ENCODE measurements at places on chromosomes 1 and 21. TPM values are rescaled to one million over a fixed set of nuclear protein-coding genes. Genes with fewer than 3 reads are reported as not detected.

Gene PPIH
- total RNA-seq = 29.2 TPM

Gene GIPC2
- total RNA-seq = 4.2 TPM

Gene OR10J1
- total RNA-seq = not detected

Gene BRDT
- not detected for total RNA-seq

Gene GPR25
- total RNA-seq = not detected

Gene LIN28A
- total RNA-seq = not detected

DNA sequence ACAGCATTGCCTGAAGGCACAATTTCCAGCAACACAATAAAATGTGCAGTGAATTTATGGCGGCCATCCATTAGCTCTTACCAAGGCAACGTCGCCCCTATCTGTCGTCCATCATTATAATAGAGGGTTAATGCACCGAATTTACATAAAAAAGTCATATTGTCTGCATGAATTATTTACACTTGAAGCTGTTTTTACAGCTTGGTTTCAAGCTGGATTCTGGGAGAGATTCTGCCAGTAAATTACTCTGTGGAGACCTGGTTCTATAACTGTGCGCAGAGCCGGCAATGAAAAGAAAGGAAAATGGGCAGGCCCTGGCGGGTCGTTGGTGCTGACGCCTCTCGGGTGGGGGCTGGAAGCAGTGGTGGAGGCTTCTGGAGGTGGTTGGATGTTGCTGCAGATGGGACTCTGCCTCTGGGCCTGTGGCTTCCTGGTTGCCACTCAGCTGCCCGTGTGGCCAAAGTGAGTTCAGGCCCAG is 48.9 kb upstream of the POU3F1 start:
- no peak for DNase-seq

- DNase-seq = no peak
These were observed 734 bp upstream of the C1orf210 start for GRCh38 chr1:43286115-43286514.

DNA sequence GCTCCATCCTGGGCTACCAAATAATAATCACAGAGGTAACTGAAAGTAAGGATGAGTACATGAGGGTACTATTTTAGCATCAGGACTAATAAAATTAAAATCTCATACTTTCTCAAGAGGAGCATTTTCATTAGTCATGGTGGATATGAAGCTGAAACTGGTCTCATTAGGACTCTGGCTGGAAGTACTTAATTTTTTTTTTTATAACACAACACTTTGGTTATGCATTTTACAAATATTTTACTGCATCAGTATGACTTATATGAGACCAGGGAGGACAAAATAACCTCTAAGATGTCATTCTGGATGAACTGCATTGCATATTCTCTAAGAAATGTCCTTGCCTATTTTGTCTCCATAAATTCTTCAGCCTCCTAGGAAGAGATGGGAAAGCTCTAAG is 290.9 kb downstream of the HLX start:
- DNase-seq = no peak

- no peak for DNase-seq
These were observed 36.7 kb upstream of the DMBX1 start for GRCh38 chr1:46452931-46453325.

GRCh38 chr1:230896779-230897178 is 28.5 kb upstream of the C1orf198 start:
- no peak for DNase-seq

- no peak for DNase-seq
These were observed 18.9 kb upstream of the IL20 start for GRCh38 chr1:206846487-206846886.

DNA sequence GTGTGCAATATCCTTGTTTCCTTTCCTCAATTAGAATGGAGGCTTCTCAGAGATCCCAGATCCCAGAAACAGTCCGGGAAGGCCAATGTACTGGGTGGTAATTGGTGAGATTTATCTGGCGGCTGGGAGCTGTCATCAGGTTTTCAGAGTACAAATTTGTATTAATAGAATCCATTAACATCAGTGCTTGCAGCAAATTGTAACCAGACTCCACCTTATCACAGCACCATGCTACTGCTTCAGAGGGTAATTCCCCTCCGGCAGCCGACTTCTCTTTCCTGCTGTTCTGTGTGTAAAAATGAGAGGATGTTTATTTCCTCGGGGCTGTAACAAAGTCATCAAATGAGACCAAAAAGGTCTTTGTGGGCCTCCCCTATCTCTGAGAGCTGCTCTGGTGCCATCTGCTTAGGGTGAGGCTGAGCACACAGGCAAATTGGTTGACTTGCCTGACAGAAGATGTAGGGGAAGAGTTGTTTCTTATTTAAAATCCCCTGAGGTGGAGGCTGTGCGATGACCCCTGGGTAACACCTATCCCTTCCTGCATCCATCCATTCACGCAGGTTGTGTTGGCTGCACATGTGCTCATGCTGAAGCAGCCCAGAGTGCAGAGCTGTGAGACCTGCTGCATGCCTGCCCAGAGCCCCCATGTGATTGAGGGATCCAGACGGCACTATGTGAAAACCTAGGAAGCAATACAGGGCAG is 19.2 kb downstream of the NFASC start:
- DNase-seq = no peak

GRCh38 chr21:15679630-15680029 is 50.2 kb upstream of the USP25 start:
- no peak for DNase-seq

- DNase-seq = no peak
These were observed 12.2 kb downstream of the CRABP2 start for GRCh38 chr1:156692925-156693847.

DNA sequence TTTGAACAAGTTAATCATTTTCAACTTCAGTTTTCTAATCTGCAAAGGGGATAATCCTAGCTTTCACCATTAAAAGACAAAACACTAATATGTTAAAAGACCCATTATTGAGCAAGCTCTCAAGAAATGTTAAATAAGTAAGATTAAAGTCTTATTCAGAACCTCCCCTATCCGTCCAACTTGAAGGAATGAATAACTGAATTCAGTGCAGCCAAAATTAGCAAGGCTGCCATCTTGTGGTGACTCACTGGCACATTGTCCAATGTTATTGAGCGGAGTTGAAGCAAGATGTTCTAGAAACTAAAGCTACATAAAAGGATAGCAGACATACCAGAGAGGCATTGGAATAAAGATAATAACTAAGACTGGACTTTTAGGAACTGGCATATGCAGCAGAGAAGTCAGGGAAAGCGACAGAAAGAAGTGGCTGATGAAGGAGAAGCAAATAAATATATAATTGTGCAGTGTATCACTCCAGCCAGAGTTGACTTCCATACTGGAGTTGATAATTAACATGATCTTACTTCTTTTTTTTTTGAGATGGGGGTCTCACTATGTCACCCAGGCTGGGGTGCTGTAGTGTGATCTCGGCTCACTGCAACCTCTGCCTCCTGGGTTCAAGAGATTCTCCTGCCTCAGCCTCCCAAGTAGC is 8.2 kb upstream of the CAP1 start:
- no peak for DNase-seq

DNA sequence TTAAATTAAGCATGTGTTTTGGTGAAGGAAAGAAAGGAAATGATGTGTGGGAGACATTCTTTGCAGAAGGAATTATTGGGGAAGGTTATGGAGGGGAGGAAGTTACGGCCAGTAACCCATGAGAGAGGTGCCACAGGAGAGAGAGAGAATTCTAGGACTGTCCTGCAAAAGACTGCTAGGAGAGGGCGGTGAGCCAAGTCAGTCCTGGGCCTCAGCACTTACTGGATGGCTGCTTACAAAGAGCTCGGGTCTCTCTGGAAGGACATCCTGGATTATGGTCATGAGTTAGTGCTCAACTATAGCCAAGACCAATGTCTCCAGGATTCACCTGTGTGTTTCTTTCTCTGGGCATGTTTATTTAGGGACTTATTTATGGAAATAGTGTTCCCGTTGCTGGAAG is 74.4 kb upstream of the HSD17B7 start:
- no peak for DNase-seq

DNA sequence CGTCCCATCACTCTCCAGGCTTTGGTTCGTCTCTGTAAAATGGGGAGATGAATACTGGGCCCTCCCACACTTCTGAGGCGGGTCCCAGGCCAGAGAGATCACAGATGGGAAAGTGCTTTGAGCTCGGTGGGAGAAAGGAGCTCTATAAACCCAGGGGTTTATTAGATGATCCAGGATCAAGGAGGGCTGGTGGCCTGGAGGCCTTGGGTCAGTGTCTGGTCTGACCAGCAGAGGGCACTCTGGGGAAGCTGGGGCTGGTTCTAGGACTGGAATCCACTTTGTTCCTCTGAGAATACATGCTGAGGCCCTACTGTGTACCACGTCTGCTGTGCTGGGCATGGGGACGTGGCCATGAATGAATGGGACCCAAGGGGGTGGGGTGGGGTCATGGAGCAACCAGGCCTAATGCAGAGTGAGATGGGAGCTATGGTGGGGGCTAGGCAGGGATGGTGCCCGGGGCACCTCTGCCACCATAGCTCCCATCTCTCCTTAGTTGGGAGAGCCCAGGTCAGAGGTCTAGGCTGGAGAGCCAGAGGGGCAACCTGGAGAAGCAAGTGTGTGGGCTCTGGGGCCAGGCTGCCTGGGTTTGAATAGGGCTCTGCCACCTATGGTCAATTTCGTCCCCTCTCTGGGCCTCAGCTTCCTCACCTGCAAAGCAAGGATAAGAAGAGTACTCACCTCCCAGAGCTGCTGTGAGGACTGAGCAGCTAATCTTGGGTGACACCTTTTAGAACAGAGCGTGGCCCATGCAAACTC is 9.0 kb upstream of the FAM131C start:
- no peak for DNase-seq

GRCh38 chr1:53048960-53049573 is 12.9 kb upstream of the PODN start:
- no peak for DNase-seq

GRCh38 chr1:48683839-48684238 is 92.9 kb downstream of the BEND5 start:
- DNase-seq = no peak

DNA sequence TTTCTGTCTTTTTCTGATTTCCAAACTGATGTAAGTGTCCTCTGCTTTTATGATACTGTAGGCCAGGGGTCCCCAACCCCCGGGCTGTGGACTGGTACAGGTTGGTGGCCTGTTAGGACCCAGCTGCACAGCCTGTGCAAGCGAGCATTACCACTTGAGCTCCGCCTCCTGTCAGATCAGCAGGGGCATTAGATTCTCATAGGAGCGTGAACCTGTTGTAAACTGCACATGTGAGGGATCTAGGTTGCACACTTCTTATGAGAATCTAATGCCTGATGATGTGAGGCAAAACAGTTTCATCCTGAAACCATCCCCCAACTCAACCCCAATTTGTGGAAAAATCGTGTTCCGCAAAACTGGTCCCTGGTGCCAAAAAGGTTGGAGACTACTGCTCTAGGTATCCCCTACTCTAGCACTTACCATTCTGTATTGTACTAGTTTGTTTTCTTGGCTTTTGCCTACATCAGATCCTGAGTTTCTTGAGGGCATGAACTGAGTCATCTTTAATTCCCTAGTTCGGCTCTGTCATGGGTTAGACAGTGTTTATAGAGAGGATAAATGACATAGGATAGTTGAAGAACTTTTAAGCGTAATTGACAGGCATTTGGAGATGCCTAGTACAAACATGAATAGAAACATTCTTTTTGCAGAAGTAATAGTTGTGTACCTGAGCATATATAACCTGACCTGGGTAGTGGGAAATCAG is 4.1 kb downstream of the ABCD3 start:
- DNase-seq = no peak

DNA sequence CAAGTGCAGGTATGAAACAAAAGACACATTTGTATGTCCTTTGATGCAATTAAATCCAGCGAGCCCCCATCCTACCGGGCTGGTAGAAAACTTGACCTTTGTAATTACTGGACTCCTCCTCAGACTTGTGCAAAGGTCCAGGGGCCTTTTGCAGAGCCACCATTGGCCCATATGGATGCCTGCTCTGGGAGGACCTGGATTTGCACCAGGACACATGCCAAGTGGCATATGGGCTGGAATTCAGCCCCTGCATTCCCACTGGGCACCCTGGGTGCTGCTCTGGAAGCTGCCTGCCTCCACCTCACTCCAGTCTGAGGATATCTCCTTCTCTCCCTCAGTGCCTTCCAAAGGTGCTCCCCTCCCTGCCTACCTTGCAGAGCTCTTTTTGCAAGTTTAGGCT is 36.0 kb downstream of the LACTBL1 start:
- DNase-seq = no peak

All from esophagus squamous epithelium (tissue), 5 donors.